Pancreas (tissue), 10 donors: ENCODE measurements at places on chromosomes 13 and 19. TPM values are rescaled to one million over a fixed set of nuclear protein-coding genes. Genes with fewer than 3 reads are reported as not detected.

MAP4K1 gene
- total RNA-seq, result 3.2 TPM

WDR88 gene
- not detected for total RNA-seq

BRME1 gene
- total RNA-seq, result 4.1 TPM

EPS8L1 gene
- total RNA-seq, result 14.6 TPM

WDR87 gene
- total RNA-seq, result not detected

APOE gene
- total RNA-seq, result 4.5 TPM

RXFP2 gene
- total RNA-seq, result not detected

RETN gene
- total RNA-seq, result not detected

ITGBL1 gene
- total RNA-seq, result 0.94 TPM

PAN3 gene
- 12.4 TPM for total RNA-seq

ATP1A3 gene
- total RNA-seq, result 0.09 TPM

CLDN10 gene
- total RNA-seq, result 174 TPM

ZNF563 gene
- total RNA-seq, result 1.5 TPM

ALOX5AP gene
- total RNA-seq, result 1.8 TPM
